ENCODE measurements at places on chromosomes 7 and 10.

DNA sequence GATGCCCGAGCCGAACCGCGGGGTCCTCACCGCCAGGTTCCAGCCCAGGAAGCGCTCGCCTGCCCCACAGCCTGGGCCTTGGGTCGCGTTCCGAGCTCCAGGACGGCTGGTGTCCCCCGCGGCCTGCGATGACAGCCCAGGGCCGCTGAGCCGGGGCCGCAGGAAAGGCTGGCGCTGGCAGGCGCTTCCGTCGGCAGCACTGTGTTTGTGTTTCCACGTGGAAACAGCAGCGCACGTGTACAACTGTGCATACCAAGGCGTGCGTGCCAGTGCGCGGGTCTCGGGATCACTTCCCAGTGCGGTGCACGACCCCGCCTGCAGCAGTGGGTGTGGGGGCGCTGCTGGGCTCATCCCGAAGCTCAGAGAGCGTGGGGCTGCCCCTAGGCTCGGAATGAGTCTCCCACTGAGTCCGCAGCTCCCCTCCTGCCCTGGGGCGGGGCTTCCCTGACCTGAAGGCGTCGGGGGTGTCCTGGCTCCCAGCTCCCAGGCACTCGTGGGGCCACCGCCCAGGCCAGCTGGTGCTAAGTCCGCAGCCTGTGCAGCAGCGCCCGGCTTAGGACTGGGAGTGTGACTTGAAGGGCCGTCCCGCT is 17.2 kb downstream of the AP5Z1 start:
- no peak for DNase-seq

DNA sequence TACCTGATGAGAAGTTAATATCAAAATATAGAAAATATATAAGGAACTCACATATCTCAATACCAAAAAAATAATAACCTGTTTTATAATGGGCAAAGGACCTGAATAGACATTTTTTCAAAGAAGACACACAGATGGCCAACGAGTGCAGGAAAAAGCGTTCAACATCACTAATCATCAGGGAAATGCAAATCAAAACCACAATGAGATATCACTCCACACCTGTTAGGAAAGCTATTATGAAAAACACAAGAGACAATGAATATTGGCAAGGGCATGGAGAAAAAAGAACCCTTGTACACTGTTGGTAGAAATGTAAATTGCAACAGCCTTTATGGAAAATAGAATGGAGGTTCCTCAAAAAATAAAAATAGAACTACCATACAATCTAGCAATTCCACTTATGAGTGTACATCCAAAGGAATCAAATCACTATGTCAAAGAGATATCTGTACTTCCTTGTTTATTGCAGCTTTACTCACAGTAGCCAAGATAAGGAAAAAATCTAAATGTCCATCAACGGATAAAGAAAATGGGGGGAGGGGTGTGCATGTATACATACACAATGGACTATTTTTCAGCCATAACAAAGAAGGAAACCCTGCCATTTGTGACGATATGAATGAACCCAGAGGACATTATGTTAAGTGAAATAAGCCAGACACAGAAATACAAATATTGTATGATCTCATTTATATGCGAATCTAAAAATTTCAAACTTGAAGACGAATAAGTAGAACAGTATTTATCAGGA is 3.6 kb upstream of the ALOX5 start:
- DNase-seq, result no peak

DNA sequence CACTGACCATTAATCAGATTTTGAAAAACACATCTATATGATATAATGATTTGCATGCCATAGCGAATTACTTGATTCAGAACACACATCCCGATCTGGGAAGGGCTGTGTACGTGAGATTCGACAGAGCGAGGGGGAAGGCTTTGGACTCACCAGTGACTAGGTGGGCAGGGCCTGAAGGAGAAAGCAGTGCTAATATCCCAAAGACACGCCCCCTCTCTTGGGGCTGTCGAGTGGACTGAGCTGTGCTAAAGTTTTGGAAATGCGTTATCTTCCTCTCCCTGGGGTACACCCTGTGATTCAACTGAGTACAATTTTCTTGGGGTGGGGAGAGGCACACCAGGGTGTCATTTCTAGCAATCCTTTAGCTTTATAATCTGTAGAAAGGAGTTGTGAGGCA is 1.8 kb downstream of the LRRC17 start:
- DNase-seq, result no peak

DNA sequence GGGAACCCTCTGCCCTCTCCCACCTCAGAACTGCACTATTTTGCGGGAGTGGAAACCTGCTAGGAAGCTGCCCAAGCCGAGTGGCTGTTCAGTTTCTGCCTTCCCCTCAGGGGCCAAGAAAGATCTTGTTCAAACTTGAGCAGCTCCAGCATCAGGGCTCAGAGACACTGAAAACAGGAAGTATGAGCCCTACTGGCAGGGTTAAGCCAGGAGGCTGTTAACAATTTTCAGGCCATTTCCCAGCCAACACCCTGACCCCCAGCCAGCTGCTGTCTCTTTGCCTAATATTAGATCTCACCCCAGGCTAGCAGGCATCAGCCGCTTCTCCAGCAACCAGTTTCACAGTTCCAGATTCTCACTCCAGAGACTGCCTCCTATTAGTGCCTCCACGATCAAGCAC is 9.2 kb downstream of the PLAU start:
- DNase-seq, result no peak

GRCh38 chr7:115477193-115477651 is 553.3 kb downstream of the TFEC start:
- no peak for DNase-seq

- no peak for DNase-seq
These were observed 16.7 kb downstream of the AQP1 start for GRCh38 chr7:30928254-30928872.

DNA sequence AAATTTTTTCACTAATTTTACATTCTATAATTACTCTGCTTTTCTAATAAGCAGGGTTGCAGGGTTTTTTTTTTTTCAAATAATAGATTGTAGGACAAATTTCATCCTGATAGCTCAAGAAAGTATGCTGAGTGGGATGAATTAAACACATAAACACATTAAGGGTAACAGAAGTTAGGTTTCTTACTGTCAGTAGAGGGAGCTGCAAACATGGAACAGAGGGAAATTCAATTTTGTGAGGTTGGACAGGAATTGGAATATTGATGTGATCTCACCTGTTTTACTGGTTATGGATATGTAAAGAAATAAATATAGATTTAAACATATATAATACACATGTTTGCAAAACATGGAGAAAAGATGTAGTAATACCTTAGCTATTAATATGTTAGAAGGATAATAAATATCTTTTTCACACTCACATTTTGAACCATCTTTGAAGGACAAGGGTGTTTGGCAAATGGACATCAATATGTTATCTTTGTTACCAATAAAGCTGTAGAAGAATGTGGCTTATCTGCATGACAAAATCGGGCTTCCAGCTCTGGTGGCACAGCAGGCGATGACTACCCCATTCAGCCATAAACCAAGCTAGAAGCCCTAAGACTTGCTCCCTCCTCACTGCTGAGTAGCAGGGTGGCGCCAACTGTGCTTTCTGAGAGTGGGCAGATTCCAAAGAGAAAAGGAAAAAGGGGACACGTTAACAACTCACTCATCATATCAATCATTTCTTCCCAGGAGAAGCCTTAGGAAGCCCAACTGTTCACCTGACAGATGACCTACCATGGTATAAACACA is 1257.4 kb downstream of the GATA3 start:
- DNase-seq, result no peak

DNA sequence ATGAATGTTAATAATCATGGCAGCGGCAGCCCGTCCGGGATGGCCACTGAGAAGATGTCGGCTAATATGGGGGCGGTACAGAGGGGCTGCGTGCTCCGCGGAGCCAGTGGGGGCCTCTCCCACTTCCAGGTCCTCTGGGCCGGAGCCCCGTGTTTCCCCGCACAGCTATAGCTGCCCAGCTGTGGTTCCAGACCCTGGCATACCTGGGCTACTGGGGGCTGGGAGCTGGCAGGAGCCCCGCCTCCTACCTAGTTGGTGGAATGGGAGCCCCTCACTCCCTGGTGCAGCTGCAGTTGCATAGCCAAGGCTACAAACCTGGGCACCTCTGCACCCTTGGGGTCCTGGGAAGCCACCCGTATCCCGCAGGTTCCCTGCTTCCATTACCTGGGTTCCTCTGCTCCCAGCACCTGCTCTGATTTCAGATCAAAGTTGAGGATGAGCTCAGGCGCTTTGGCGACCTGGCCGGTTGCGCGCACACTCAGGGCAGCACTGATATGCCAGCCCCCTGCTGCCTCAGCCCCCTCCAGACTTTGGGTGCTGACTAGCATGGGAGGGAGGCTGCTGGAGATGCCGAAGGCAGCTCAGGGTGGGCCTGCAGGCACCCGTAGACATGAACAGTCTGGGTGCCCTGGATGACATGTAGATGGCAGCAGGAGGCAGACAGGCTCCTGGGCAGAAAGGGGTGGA is 236.5 kb upstream of the SEMA3D start:
- no peak for DNase-seq

DNA sequence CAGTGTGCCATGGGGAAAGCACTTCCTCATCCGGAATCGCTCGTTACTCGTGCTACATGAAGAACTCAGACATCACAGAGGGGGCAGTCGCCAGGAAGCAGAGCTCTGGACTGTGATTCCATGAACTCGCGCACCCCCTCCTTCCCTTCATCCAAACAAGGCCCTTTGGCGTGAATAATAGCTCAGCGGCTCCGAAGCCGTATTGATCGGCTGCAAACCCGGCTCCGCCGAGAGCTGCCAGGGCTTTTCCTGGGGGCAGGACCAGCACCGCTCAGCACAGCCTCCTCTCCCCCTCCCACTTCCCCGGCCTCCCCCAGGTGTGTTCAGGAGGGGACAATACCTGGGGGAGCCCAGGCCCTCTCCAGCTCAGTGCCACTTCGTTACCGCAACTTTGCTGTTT is 129.0 kb upstream of the TCF7L2 start:
- no peak for DNase-seq

DNA sequence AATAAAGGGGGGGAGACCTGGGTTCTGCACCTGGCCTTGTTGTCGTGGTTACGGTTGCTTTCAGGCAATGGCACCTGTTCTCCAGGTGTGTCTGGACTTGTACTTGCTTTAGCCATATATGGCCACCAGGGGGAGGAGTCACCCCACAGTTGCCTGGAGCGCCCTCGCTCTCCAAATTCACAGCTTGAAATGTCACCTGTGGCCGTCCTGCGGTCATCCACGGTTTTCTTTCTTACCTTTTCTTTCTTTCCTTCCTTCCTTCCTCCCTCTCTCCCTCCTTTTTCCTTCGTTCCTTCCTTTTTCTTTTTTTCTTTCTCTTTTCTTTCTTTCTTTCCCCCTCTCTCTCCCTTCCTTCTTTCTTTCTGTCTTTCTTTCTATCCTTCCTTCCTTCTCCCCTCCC is 157.2 kb upstream of the ZNF92 start:
- peak; percentile 45 for DNase-seq

Data from iPS DF 19.7 (cell line).